Uterus (tissue), 4 donors: ENCODE measurements at places on chromosomes 5 and 9. TPM values are rescaled to one million over a fixed set of nuclear protein-coding genes. Genes with fewer than 3 reads are reported as not detected.

- no peak for DNase-seq
These were observed 103.6 kb downstream of the PIK3R1 start for GRCh38 chr5:68318955-68319705.

- DNase-seq, result no peak
These were observed 211.4 kb downstream of the KIAA0825 start for GRCh38 chr5:94407023-94407422.

GRCh38 chr5:169875731-169876130, 104.6 kb downstream of the INSYN2B start:
- DNase-seq, result no peak

- DNase-seq, result no peak
These were observed 377.8 kb upstream of the CLINT1 start for GRCh38 chr5:158236511-158237335.

GRCh38 chr5:117559005-117559844, 984.6 kb upstream of the SEMA6A start:
- no peak for DNase-seq

- peak; percentile 30 for DNase-seq
These were observed 46.7 kb downstream of the PRRC1 start for GRCh38 chr5:127564002-127564769.

DNA sequence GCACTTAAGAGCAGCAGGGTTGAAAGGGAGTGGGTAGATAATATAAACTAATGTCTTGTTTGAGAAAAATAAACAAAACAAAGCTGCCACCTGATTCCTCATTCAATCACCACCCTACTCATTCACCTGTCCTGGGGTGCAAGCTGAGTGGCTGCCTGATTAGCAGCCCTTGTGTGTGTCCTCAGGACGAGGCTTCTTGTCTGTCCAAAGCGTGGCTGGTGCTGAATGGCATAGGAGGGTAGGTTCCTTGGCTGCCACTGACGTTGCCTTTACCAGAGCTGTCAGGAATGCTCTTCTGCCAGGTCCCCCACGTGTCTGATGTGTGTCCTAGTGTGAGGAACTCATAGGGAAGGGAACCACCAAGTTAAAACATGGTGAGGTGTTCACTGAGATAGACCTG, 146.6 kb upstream of the SLC24A2 start:
- DNase-seq, result no peak

DNA sequence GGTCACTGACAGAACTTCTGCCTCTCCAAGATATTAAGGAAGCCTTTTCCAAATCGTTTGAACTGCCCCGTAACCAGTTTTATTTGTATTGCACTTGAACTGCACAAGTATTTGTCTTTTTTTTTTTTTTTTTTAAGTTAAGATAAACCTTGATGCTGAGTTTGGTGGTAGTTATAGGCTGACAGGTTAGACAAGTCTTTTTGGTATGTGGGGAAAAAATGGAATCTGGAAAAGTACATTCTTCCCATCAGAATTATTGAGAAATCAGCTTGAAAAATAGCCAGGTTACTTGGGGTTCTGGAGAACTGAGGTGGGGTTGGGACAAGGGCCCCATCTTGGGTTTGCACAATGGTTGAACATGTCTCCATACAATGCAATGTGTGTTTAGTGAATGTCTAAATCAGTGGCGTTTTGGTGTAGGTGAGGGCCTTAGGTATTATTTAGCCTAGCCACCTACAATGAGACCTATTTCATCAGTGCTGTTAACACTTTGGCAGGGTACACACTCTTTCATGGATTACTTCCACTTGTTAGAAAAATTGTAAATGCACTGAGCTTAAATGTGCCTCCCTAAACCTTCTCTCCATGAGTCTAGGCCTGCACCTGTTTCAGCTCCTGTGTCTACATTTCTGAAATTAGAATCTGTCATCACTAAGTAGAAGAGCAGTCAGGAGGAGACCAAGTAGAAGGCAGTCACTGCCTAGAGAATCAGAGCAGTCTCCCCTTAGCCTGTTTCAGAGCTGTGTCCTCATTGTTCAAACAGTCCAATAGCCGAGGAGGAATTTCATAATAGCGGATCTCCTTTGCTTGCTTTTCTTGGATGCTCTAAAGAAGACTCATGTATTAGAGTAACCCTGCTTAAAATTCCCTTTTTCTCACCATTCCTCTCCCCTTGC, 140.0 kb upstream of the HMHB1 start:
- no peak for DNase-seq

- no peak for DNase-seq
These were observed 3.6 kb upstream of the JADE2 start for GRCh38 chr5:134521841-134522240.

GRCh38 chr9:101572316-101572715, 22.5 kb downstream of the PPP3R2 start:
- no peak for DNase-seq

DNA sequence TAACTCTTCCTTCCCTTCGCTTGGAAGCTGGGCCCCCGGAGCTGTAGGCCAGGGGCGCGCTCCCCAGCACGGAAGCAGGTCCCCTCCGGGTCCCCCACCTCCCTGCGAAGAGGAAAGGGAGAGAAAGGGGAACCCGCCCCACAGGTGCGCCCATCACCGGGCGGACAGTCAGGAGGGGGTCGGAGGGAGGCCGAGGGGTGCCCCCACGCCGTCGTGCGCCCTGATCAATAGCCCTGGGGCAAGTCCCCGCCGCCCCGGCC, 793 bp downstream of the AGPAT2 start:
- no peak for DNase-seq

DNA sequence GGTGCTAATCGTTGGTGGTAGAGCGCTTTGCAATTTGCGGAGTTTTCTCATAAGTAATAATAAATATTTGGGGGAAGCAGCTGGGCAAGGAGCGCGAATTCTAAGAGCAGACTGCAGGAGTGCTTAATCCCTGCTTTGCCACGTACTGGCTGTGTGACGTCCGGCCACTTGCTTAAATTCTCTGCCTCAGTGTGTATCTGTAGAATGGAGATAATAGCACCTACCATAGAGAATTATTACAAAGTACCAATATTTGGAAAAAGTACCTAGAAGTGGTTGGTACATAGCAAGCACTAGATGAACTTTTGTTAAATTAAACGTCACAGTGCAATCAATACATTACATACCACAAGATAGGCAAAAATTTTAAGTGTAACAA, 598 bp upstream of the TMED7 start:
- no peak for DNase-seq

GRCh38 chr9:88322906-88323566, 65.2 kb upstream of the SPIN1 start:
- DNase-seq, result no peak

DNA sequence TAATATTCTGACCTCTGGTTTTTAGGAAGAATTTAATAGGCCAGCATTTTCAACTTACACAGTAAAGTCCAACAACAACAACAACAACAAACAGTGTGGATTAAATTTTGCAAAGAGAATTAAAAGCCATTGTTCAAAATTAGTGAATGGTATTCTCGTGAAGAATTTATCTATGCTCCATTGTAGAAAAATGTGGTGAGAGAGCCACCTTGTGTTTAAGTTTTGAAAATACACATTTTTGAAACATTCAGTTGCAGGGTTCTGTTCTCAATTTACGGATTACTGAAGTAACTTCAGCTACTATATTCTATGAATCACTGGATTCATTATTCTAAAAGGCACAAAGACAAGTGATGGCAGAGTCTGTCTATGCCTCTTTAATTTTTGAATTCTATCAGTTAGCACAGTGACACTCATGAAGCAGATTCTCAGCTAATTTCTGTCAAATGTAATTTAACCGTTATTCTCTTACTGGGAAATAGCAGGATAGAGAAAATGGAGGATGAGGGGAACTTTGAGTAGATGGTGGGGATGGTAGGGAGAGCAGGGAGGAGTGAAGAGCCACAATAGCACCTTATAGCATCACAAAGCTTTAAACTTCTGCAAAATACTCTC, 11.0 kb downstream of the CCDC152 start:
- no peak for DNase-seq

GRCh38 chr5:82418608-82418950, 140.4 kb upstream of the RPS23 start:
- DNase-seq, result no peak

DNA sequence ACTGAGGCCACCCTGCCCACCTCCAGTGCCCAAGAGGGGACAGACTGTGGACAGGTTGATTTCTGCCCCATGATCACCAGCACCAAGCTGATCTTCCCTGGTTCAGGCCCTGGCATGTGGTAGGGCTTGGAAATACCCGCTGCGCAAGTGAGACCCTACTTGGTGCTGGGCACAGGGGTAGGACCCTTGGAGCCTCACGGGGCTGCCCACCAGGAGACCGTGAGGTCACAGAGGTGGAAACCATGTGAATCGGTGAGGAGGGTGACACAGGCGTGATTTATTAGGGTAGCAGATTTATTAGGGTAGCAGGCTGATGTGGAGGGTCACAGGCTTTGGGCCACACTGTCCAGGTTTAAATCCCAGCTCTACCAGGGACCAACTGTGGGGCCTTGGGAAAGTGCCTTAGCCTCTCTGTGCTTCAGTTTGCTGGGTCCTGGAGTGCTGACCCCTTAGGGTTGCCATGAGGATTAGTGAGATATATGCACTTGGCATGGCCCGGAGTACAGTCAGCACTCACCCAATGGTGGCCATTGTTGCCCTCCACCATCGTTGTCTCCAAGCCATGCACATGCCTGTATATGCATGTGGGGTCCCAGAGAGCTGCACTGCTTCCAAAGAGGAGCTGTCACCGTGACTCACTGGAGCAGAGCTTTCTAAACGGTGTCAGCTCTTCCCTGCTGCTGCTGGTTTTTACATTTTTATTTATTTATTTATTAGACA, 20.9 kb upstream of the DUSP1 start:
- DNase-seq, result no peak

- DNase-seq, result no peak
These were observed 140.4 kb downstream of the ATPSCKMT start for GRCh38 chr5:10109299-10109698.

GRCh38 chr5:124343451-124343867, 403.0 kb downstream of the ZNF608 start:
- no peak for DNase-seq

- DNase-seq, result peak; percentile 62
These were observed 194.8 kb downstream of the FBXL7 start for GRCh38 chr5:15694696-15695214.

- DNase-seq, result peak; percentile 22
These were observed 235.8 kb upstream of the VLDLR start for GRCh38 chr9:2385746-2386145.

GRCh38 chr9:106891286-106891685, 28.3 kb downstream of the ZNF462 start:
- DNase-seq, result no peak

- DNase-seq, result no peak
These were observed 105.2 kb downstream of the SH3TC2 start for GRCh38 chr5:148957591-148958202.

DNA sequence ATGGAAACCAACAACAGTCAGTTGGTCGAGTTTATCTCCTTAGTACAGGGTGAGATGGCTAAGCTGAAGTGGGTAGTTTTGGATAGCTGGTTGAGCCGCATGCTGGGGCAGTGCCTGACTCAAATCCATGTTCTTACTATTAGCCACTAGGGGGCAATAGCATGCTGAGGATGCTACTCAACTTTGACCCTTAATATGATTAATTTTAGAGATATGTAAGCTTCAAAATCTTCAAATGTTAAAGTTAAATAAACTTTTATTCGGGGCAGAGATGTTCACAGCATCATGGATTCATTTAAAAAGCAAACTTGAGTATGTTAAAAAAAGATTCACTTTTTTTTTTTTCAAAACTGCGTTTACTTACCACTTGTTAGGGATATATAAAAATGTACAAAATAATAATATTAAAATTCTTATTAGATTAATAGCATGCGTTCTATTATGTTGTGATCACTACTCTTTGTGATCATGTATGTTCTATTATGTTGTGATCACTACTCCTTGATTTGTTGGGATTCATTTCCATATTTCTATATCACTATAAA, 57.0 kb downstream of the C9orf153 start:
- DNase-seq, result no peak

DNA sequence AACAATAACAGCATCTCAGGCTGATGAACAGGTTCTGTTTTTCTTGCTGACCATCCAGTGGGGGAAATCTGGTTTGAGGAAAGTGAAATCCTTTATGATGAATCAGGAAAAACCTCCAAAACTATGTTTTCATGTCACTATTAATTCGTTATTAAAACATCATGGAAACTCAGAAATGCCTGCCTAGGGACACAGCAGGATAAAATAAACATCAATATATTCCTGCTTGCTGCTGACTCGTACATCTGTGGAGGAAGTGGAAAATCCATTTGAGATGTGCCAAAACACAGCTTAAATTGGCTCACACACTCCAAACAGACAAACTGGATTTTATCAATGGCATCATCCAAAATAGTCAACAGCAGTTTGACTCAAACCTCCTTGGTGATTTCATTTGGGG, 53.0 kb downstream of the TEK start:
- DNase-seq, result no peak

GRCh38 chr5:125049721-125050702, 303.6 kb upstream of the ZNF608 start:
- DNase-seq, result peak; percentile 51

GRCh38 chr5:68021227-68021626, 194.3 kb upstream of the PIK3R1 start:
- no peak for DNase-seq

The MUSK gene
- total RNA-seq, result 11.5 TPM

The SOHLH1 gene
- not detected for total RNA-seq

The THBS4 gene
- 4.7 TPM for total RNA-seq

The LECT2 gene
- not detected for total RNA-seq

The PCDHGA10 gene
- total RNA-seq, result 8.9 TPM

The IL13 gene
- 0.73 TPM for total RNA-seq

The TMEM203 gene
- total RNA-seq, result 33.9 TPM

The GFI1B gene
- total RNA-seq, result 0.14 TPM

The CRB2 gene
- 2.2 TPM for total RNA-seq

The TRIP13 gene
- not detected for total RNA-seq

The PCDHB10 gene
- total RNA-seq, result 6.2 TPM

The SPATA31A3 gene
- total RNA-seq, result not detected

The C9orf153 gene
- total RNA-seq, result not detected

The FLT4 gene
- 26.3 TPM for total RNA-seq

The CKMT2 gene
- 7.8 TPM for total RNA-seq

The SPINK4 gene
- total RNA-seq, result not detected

The ZMYND19 gene
- 16.5 TPM for total RNA-seq

The TRPM3 gene
- 4.5 TPM for total RNA-seq

The SARDH gene
- 14.1 TPM for total RNA-seq

The ARL14EPL gene
- total RNA-seq, result not detected

The GDNF gene
- 1.0 TPM for total RNA-seq

The MSX2 gene
- 7.5 TPM for total RNA-seq
